ENCODE measurements at places on chromosomes 6 and 20.

GRCh38 chr6:157684620-157685299 lies 138.3 kb upstream of the SNX9 start:
- DNase-seq: no peak

DNA sequence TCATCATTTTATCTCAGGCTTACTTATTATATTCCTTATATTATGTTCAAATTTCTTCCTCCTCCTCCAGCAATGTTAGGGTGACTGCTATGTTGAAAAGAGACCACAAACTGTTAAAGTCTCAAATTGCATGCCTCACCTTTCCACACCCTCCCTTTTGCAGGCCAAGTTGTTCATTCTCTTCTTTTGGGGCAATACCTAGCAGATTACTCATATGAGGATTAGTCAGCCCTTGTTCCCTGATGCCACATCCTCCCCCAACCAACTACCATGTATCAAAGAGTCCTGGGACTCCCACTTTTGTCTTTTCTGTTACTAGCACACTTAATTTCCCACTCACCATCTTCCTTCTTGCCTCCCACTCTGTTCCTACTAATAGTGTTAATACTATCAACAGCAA lies 434.7 kb downstream of the BCKDHB start:
- no peak for DNase-seq

DNA sequence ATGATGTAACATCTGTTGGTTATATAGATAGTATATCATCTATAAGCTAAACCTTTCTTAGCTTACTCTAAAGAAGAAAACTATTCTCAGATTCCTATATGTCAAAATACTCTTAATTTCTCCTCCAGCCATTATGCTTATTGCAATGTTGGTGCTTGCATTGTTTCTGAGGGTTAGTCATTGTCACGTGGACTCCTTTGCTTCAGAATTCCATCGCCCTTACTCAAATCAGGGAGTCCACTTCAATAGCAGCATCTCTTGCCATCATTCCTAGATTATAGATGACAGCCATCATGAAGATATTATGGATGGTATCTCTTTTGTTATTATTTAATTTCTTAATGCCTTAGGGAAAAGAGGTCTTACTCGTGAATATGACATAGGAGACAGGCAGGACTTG lies 776.1 kb downstream of the TENT5A start:
- no peak for DNase-seq

DNA sequence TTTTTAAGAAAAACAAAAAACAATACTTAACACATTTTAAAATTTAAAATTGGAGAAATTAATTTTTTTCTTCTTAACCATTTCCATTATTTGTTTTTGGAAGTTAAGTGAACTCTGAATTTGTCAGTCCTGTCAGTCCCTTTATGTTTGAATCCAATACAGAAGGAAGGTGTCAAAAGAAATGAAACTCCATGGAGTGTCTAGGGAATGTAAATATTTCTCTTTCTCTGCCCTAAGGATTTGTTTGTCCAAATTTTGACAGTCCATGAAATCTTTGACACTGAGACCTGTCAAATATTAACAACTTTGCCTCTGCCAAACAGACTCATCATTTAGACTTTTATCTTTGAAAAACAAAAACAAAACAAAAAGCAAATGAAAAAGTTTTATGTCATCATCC lies 166.4 kb downstream of the EPHA7 start:
- no peak for DNase-seq

GRCh38 chr6:1137849-1138248 lies 174.0 kb upstream of the FOXQ1 start:
- DNase-seq: no peak

- DNase-seq: no peak
Measured at GRCh38 chr6:84271061-84271716, 43.7 kb upstream of the CEP162 start.

GRCh38 chr20:56222945-56223344 lies 25.6 kb upstream of the MC3R start:
- DNase-seq: no peak

GRCh38 chr6:140052736-140053729 lies 678.6 kb upstream of the CITED2 start:
- DNase-seq: no peak

- DNase-seq: peak; percentile 90
Measured at GRCh38 chr6:143677891-143678791, at the start of gene PHACTR2. Gene PHACTR2, plus strand, starts transcription at chr6:143677965. Its CDS starts 199 bp downstream, at chr6:143678164.

DNA sequence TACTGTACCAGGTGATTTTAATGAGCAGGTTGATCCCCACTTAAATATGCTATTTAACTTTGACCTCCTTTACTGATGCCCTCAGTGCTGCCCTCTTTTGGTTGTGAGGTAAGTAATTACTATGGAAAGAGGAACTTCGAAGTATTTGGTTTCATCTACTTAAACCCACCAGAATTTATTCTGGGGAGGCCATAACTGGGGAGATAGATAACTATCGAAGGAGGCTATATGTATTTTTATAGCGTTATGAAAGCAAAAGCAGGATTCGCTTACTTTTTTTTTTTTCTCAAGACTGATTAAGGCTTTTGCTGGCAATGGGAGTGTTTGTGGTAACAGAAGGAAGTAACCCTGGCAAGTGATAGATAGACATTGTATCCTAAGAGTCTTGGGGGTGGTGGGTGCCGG lies 168.9 kb upstream of the CENPW start:
- DNase-seq: no peak

Data from neuronal stem cell (in vitro differentiated cells).